ENCODE measurements at places on chromosomes 5 and 9.

DNA sequence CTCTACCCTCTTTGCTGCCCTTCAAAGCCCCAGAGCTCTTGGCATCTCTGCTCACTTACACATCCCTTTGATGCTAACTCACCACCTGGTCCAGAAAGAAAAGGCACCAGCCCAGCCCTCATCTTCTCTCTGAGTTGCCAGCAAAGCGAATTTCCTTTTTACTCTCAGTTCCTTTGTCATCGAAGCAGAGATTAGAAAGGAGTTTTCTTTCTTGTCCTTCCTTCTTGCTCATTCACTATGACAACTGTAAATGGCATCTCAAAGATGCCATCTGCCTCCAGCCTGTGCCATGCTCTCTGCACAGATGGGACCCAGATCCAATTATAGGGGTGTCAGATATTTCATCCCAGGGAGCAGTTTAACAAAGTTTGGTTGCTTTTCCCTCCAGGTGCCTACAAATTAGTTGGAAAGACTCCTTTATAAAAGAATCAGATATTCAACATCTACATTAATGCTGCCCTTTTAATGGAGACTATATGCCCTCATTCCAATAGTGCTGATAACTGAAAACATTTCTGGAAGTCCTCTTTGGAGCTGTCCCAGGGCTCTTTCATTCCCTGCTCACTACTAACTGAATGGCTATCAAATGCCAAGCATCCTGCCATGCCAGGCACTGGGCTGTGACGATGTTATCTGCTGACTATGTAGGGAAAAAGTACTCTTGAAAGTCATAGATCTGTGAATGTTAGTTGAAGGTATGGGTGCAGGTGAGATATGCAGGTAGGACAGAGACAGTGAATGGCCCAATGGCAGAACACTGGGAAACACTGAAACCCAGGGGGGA is 58.9 kb downstream of the SUSD1 start:
- no peak for DNase-seq

- DNase-seq, result no peak
Observed at GRCh38 chr9:125972012-125972729, 225.0 kb downstream of the PBX3 start.

- DNase-seq, result no peak
Observed at GRCh38 chr5:103785569-103785968, 223.0 kb upstream of the NUDT12 start.

DNA sequence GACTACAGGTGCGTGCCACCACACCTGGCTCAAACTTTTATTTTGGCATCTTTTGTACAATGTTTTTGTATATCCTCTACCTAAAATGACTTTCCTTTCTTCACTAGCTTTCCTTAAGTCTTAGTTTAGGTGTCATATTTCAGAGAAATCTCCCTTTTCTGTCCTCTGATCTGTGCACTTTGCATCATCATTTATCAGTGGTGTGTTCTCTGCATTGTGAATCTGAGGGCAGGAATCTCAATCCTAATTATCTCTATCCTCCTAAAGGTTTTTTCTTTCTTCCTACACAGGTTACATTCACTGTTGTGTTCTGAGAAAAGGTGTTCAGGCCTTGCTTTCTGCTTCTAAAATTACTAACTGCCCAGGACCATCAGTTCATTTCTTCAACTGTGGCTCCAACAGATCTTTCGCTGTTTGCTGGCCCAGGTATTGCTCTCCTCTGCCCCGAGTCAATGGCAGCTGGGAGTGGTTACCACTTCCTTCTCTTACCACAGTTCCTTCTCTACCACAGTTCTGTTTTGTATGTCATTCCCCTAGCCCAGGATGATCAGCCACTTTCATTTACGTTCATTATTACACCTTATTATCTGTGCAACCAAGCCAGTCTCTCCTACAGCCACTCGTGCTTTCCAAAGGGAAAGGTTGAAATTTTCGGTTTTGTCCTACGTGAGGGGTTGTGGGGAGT is 14.0 kb downstream of the TGFBR1 start:
- DNase-seq, result no peak

DNA sequence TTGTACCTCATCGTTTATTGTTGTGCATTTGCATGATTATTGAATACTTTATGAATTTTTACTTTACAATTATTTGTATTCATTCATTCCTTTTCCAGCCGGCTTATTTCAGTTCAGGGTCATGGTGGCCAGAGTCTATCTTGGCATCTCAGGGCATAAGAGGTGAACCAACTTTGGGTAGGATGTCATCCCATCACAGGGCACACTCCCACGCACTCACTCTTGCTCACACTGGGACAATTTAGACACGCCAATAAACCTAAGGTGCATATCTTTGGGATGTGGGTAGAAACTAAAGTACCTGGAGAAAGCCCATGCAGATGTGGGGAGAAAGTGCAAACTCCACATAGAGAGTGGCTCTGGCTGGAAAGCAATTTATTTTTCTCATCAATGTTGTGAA is 158.1 kb upstream of the MAST4 start:
- no peak for DNase-seq

DNA sequence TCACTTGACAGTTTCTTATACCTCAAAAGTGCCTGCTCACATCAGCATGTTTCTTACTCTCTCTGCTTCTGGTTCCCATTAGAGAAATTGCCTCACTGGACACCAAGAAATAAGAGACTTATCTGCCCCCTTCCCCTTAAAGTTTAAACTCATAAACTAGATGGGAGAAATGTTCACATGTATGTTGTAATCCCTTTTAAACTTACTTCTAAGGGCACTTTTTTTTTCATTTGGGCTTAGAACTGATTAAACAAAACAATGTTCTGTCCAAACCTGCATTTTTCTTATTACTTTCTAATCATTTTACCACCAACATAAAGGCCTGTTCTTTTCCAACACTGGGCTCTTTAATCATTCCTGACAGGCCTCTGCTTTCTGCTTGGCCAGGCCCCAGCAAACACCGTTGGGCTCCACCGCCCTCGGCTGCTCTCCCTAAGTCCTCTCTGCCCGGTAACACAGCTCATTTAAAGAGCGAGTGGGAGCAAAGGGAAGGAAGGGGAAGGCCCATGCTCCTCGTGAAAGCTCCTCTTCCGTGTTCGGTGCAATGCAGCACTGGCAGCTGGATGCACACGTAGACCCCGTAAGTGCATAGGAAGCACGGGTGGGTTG is 53.4 kb downstream of the ROR2 start:
- peak; percentile 53 for DNase-seq

GRCh38 chr5:160442824-160443431 is 21.3 kb downstream of the PTTG1 start:
- DNase-seq, result no peak

- DNase-seq, result no peak
Observed at GRCh38 chr5:16411741-16412455, 53.7 kb downstream of the ZNF622 start.

GRCh38 chr5:119176785-119177184 is 105.9 kb downstream of the DMXL1 start:
- DNase-seq, result no peak

GRCh38 chr5:22889720-22890119 is 36.6 kb upstream of the CDH12 start:
- no peak for DNase-seq

DNA sequence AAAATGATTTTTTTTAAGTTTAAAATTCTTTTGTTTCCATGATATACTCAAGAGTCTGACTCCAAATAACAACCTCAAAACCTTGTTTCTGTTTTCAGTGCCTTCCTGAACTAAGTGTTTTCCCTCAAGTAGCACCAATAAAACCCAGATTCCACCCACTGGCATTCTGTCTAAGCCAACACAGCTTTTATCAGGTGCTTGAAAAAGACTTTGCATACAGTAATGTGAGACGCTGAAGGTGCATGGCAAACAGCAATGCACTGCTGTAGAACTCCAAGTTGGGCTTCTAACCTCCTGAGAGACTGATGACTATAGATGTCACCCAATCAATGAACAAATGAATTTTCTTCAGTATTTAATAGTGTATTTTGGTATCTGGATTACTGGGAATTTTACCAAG is 95.7 kb downstream of the NFIB start:
- no peak for DNase-seq

GRCh38 chr9:215631-216155 is 1.0 kb downstream of the DOCK8 start:
- DNase-seq, result peak; percentile 33

DNA sequence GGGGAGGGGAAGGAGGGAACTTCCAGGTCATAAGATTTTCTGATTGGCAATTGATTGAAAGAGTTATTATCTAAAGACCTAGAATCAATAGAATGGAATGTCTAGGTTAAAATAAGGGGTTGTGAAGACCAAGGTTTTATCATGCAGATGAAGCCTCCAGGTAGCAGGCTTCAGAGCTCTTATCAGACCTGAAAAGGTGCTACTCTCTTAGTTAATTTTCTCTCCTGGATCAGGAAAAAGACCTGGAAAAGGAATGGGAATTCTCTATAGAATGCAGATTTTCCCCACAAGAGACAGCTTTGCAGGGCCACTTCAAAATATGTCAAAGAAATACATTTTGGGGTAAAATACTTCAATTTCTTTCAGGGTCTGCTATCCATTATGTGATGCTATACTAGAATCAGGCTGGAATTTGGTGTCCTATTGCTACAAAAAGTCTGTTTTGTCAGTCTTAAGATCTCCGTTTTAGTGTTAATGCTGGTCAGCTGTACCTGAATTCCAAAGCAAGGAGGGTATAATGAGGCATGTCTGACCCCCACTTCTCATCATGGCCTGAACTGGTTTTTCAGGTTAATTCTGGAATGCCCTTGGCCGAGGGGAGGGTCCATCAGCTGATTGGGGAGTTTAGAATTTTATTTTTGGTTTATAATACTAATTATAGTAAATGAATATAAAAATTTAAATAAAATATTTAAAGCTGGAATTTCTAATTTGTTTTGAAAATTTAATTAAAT is 16.6 kb upstream of the STOM start:
- no peak for DNase-seq

DNA sequence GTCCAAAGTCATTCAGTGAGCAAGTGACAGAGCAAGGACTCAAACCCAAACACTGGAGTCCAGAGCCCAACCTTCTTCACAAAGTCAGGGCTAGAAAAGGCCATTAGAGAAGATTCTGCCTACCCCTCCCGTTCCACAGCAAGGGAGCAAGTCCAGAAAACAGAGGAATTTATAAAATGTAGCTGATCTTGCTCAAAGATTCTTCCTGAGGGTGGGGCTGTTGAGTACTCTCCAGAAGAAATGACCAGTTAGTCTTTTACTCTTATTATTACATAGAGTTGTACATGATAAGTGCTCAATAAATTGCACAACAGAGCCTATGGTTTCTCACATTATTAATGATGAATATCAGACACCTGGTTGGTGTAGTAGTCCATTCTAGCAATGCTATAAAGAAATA is 39.3 kb upstream of the HMHB1 start:
- no peak for DNase-seq

DNA sequence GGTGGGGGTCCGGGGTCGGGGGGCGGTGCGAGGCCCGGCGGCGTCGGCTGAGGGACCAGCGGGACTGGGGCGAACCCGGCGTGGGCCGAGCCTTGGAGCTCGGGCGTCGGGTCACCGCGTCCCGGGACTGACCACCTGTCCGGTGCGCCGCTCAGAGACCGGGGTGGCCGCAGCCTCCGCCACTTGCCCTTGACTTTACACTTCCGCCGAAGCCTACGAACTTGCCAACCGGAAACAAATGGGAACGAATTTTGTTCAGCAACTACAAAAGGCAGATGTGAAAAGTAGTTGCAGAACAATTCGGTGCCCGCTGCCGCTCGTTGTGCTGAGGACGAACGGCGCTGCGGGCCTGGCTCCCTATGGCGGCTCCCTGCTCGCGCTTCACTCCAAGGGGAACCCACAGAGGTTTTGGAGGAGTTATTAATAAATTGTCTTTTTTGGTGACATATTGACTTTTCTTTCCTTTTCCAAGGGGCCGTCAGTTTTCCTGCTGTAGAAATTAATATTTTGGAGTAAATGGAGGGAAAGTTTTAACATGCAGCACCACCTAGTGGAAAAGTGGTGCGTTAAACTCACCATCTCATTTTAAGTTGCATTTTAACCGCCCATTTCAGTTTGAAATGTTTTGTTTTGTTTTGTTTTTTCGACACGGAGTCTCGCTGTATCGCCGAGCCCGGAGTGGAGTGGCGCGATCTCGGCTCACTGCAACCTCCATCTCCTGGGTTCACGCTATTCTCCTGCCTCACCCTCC is 490 bp downstream of the PCBD2 start:
- DNase-seq, result peak; percentile 86

GRCh38 chr5:104372796-104373195 is 810.2 kb upstream of the NUDT12 start:
- DNase-seq, result no peak

DNA sequence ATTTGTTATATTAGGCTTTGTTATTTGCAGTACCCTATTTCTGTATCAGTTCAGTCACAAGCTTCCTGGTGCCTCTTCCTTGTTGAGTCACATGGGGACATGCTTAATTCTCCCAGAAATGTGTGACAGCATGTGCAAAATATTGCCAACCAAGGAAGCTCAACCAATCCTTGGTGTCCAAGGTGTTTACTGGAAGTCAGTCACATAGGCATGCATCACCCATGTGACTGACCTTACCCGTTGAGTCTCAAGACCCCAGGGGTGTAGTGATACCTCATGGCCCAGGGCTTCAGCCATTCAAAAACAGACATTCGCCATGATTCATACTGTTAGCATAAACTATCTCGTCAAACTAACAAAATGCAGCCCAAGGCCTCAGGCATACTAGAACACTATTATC is 9.3 kb upstream of the ANKDD1B start:
- DNase-seq, result no peak

GRCh38 chr9:87197349-87198130 is 250.2 kb upstream of the GAS1 start:
- no peak for DNase-seq

- DNase-seq, result no peak
Observed at GRCh38 chr9:136492978-136493522, 10.2 kb upstream of the SEC16A start.

- no peak for DNase-seq
Observed at GRCh38 chr5:143474616-143475015, 71.1 kb upstream of the NR3C1 start.

DNA sequence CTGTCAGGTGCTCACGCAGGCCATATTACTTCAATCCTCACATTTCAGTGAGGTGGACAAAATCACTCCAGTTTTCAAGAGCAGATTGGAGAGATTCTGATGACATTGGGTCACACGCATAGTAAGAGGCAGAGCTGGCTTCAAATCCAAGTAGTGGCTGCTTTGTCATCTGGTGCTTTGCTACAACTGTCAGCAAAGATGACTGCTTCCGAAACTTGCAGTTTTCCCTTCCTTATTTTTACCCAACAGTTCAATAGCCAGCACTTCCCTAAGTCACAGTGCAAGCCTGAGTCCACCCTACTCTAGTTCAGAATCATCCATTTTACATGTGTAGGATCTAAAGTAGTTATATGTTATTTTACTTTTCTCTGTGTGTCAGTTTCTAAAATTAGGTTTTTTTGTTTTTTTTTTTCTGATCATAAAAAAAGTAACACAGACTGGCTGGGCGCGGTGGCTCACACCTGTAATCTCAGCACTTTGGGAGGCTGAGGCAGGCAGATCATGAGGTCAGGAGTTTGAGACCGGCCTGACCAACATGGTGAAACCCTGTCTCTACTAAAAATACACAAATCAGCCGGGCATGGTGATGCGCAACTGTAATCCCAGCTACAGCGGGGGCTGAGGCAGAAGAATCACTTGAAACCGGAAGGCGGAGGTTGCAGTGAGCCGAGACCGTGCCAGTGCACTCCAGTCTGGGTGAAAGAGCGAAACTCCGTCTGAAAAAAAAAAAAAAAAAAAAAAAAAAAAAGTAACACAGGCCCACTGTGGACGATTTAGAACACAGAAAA is 49.6 kb downstream of the ANKDD1B start:
- no peak for DNase-seq
